ENCODE measurements at places on chromosomes 3 and 15.

GRCh38 chr3:187810021-187810446 is 64.8 kb upstream of the BCL6 start:
- DNase-seq, result no peak

GRCh38 chr3:151431940-151432339 is 28.9 kb downstream of the IGSF10 start:
- peak; percentile 7 for DNase-seq

GRCh38 chr15:89785774-89786140 is 9.6 kb downstream of the MESP2 start:
- DNase-seq, result no peak

- DNase-seq, result no peak
Observed at GRCh38 chr3:59788133-59788532, 738.3 kb upstream of the CFAP20DC start.

DNA sequence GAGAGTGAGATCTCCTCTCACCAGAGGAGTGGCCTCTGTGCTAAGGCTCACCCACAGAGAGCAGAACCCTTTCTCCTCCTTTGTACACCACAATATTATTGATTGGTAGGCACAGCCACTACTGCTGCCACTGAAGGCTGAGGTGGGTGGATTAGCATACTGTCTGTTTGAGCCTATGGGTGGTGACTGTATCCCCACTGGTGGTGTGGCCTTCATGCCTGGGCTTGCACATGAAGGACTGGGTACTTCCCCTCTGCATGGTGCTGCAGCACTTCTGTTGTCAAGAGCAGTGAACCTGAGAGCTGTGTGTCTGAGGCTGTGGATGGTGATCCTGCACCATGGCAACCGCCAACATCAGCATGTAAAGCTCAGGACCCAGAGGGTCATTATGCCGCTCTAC is 35.7 kb upstream of the NECTIN3 start:
- no peak for DNase-seq

GRCh38 chr3:97720417-97720816 is 44.1 kb upstream of the ARL6 start:
- no peak for DNase-seq

- no peak for DNase-seq
Observed at GRCh38 chr3:49883998-49884397, 14.3 kb upstream of the CAMKV start.

DNA sequence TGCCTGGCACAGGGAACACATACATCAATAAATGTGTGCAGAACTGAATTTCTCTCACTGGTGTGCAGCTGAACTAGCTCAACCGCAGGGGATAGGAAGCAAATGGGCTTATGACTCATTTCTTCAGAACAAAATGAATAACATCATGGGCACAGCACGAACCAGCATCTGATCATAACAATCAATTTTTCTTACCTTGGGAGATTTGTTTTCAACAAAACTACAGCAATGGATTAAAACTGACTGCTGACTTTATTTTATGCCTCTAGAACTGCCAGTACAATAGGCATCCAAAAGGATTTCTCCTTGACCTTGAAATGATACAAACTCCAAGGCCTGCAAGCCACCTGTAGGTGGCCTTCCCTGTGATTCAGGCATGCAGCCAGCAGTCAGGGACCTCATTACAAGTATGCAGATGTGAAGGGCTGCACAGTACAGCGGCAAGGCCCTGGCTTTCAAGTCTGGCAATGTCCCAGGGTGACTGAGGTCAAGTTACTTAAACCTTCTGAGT is 26.1 kb downstream of the TAMM41 start:
- DNase-seq, result no peak

- DNase-seq, result no peak
Observed at GRCh38 chr15:76566276-76566675, 229.7 kb downstream of the ISL2 start.

- no peak for DNase-seq
Observed at GRCh38 chr3:140597792-140598191, 80.1 kb upstream of the TRIM42 start.

- no peak for DNase-seq
Observed at GRCh38 chr3:156181509-156181908, 61.1 kb downstream of the KCNAB1 start.

DNA sequence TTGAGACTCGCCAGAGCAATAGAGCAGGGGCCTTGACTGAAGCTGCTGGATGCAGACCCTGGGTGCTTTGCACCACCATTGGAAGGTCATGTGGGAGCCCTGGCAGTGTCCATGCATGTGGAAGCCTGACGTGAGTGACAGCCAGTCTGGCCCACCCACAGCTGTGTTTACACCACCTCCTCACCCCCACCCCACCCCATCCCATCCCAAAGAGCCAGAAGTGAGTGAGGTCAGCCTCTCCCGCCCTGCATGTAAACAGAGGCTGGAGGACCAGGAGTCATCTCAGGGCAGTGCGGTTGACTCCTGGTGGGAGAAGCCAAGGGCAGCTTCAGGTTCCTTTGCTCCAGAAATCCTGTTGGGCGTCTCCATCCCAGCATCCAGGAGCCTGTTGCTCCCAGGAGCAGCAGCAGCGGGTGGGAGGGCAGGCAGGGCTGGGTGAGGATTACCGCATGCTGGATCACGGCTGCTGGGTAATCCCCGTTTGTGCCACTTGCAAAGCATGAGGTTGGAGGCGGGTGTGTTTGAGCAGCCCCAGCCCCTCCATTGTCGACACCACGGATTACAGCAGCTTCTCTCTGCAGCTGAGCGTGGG is 44.6 kb downstream of the CORO2B start:
- DNase-seq, result no peak

DNA sequence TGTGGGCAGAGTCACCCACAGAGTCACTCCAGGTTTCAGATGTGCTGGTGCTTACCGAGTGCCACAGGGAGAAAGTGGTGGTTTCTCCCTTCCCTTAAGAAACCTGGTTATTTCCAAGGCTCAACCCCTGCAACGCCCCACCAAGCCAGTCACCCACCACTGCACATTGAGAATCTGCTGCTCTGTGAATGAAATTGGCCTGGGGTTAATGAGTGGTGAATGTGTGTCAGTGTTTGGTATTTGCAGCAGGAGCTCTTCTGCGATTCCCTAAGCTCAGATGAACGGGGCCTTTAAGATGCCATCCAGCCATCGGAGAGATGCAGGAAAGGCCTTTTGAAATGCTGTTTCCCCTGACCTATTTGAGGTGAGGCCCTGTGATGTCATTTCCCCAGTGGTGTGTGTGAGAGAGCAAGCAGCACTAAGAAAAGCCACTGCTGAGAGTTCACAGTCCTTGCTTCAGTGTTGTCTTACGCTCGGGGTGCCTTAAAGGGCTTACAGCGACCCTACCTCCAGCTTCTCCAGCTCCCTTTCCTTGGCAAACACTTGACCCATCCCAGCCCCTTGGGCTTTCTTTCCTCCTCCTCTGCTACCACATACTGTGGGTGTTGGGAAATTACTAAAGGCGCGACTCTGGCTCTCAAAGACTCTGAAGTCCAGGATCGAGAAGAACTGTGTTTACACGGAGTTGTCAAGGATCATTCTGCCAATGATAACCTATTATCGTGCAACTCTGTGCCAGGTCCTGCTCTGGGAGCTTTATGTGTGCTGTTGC is 68.9 kb downstream of the SMAD3 start:
- no peak for DNase-seq

GRCh38 chr3:196159952-196160804 is 51.0 kb downstream of the ZDHHC19 start:
- peak; percentile 97 for DNase-seq

- DNase-seq, result no peak
Observed at GRCh38 chr3:25895031-25895430, 105.1 kb downstream of the OXSM start.
